ENCODE measurements at places on chromosomes 16 and 17. TPM values are rescaled to one million over a fixed set of nuclear protein-coding genes. Genes with fewer than 3 reads are reported as not detected.

Gene ST6GALNAC1
- not detected for total RNA-seq

Gene ACBD4
- 1.5 TPM for total RNA-seq

Gene KIF2B
- not detected for total RNA-seq

Gene PIMREG
- 115 TPM for total RNA-seq

Gene KRT33B
- not detected for total RNA-seq

Gene ACE
- total RNA-seq, result 7.6 TPM

Gene CHRNB1
- 6.8 TPM for total RNA-seq

Gene CD7
- 1.7 TPM for total RNA-seq

Gene PTX4
- total RNA-seq, result not detected

Gene TMED6
- not detected for total RNA-seq

Gene MEFV
- total RNA-seq, result not detected

Gene KRTAP4-5
- total RNA-seq, result not detected

Gene G6PC1
- not detected for total RNA-seq

Gene ASPHD1
- 24.6 TPM for total RNA-seq

Gene VWA3A
- total RNA-seq, result 0.24 TPM

Data from H7 (cell line).